ENCODE measurements at places on chromosomes 11 and 22.

DNA sequence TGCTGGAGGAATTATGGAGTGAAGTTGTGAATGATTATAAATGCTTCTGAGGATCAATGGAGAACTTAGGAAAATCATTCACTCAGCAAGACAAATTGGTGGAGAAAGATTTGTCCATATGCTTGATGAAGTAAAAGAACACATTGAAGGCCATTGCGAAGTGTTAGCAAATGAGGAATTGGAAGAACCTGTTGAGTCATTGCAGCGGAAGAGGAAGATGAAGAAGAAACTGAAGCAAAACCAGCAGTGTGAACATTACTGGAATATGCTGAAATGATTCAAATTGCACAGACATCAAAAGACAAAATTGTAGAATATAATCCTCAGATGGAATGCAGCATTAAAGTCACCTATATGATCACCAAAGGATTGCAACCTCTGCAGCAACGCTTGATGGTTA lies 168.1 kb downstream of the ADAMTS15 start:
- DNase-seq: no peak

GRCh38 chr22:47196881-47197772 lies 434.7 kb downstream of the TBC1D22A start:
- DNase-seq: no peak

- DNase-seq: no peak
Measured at GRCh38 chr22:35172442-35172841, 84.9 kb upstream of the HMGXB4 start.

DNA sequence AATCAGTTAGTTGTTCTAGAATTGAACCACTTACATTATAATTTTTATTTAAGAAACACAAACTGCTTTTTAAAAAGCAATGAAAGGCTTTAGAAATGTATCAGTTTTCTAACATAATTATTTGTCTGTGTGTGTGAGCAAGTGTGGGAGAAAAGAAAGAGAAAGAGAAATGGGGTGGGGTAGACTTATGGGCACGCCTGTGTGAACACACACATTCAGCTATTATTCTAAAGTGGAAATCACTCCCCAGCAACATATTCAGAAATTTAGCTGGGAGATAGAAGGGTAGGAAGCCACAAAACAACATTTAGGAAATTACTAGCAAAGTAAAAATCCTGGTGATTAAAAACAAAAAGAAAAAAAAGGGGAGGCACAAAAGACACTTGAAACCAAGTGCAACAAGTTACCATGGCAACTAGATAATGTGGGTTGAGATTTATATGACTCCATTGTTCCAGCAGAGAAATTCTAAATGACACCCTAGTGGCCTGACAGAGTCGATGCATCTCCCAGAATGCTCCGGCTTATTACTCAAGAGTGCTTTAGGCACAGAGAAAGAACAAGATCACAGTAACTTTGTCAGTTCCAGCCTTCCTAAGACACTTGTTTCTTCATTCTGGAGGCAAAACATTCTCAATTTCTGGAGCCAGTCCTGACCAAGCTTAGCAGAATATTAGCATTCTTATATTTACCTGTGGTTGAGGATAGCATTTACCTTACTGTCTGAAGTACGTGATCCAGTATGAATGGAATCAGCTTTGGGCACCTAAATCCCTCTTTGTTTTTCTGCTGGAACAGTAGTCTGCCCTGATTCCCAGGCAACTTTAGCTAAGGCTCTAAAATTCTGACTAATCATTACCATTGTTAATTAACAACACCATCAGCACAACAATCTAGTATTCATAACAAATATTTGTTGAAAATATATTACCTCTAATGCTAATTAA lies 444.4 kb downstream of the DLG2 start:
- no peak for DNase-seq

GRCh38 chr11:63298258-63298657 lies 54.9 kb upstream of the SLC22A25 start:
- DNase-seq: no peak

DNA sequence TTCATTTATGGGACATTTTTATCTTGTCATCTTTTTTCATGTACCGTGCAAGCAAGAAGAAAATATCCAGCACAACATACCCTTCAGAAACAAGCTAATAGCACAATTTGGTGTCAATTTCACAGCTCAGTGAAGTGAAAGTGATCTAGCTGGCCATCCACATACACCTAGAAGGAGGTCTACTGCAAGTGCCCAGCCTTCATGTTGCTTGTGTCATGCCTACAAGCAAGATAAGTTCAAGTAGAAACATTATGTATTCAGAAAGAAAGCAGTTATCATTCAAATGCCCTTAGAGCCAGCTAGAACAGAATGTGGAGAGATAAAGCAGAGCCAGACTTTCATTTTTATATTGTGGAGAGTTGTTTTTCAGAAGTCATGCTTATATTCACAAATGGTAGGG lies 325.7 kb upstream of the PITPNB start:
- DNase-seq: no peak

- DNase-seq: no peak
Measured at GRCh38 chr22:46747646-46748045, 9.6 kb upstream of the CERK start.

GRCh38 chr11:72685560-72686480 lies 11.6 kb upstream of the PDE2A start:
- DNase-seq: no peak

GRCh38 chr11:10026514-10026913 lies 267.5 kb downstream of the SBF2 start:
- DNase-seq: no peak

DNA sequence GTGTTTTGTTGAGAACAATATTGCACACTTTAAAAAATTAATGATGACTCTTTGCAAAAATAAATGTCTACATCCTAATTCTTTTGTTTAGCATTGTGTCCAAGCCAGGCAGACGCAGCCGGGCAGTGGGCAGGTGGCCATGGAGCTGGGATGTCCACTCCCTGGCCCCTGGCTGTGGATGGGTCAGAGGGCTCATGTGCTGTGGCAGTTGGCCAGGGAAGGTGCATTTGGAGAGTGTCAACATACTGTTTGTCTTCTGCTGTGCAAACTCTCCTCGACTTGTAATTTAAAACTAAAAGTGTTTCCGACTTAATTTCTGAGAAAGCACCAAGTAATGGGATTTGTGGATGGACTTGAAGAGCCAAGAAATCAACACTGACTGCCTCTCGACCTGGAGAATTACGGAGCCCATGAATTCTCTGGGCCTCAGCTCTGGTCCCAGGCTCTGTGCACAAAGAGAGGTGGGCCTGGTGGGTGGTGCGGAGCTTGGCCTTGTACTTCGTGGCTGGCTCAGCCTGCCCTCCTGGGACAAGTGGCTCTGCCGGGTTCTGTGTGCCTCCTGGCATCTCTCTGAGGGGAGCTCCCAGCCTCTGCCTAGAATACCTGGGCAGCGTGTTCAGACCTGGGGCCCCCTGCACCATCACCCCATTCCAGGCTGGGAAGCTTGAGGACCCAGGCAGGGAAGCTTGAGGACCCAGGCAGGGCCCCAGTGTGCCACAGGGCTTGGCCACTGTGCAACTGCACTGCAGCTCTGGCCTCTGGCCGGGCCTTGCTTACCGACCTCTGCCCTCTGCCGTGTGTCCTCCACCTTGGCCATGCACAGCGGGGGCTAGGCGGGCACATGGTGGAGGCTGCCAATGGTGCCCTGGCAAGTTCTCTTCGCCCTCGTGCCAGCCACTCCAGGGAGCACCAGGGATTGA lies 46.4 kb downstream of the RTN4R start:
- no peak for DNase-seq

- DNase-seq: no peak
Measured at GRCh38 chr11:35321532-35322317, 97.6 kb downstream of the SLC1A2 start.

- DNase-seq: no peak
Measured at GRCh38 chr11:113260541-113260940, 53.8 kb upstream of the TTC12 start.

- DNase-seq: no peak
Measured at GRCh38 chr22:35868938-35869337, 151.3 kb downstream of the APOL5 start.

GRCh38 chr11:16611401-16611921 lies 127.0 kb upstream of the C11orf58 start:
- DNase-seq: no peak

Data from stimulated activated CD4-positive, alpha-beta T cell treated with anti-CD3 and anti-CD28 coated beads, Interleukin-1b, Interleukin-23, amount 100 ng/mL, for 1 hour (primary cell).